ENCODE measurements at places on chromosomes 6 and 20.

DNA sequence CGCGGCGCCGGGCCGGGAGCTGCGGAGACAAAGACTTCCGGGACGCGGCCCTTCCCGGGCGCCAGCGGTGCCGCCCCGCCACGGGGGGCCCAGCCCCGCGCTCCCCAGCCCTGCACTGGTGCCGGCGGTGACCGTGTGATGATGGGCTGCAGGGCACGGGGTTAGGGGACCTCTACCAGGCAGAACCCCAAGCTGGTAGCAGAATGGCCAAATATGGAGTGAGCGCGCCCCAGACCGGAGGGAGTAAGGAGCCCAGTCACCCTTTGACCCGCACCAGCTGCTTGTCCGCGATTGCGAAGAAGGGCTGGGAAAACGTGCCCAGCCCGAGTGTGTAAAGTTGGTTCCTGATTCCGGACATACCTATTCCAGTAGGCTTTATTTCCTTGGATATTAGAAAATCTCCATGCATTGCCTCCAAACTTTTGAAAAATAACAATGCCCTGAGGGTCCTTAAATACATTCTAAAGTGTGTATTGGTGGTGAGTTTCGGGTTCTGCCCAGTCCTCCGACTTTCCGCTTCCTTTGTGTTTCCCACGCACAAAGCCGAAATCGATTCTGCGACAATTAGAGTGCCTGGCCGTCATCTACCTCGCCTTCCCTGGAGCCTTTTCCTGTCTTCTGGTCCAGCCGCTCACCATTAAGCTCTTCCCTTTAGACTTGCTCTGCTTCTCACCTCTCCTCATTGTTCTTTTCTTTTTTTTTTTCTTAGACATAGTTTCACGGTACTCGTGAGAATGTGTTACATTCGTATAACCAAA, 1.1 kb downstream of the ABRACL start:
- DNase-seq: no peak

DNA sequence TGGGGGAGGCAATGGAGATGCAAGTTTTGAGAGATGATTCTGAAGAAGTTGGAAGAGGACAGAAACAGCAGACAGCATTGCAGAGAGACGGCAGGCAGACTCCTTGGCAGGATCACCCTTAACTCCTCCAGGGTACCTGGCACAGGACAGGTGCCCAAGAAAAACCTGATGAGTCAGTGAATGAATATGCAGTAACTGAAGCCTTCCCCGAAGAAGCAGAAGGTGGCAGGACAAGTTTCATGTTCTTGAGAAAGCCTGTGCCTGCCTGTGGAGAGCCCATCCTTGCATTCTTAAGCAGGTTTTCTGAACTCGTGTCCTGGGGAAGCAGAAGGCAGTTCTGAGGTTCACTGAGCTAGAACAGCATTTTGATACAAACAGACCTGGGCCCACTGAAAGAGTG, 79.6 kb upstream of the SASH1 start:
- no peak for DNase-seq

DNA sequence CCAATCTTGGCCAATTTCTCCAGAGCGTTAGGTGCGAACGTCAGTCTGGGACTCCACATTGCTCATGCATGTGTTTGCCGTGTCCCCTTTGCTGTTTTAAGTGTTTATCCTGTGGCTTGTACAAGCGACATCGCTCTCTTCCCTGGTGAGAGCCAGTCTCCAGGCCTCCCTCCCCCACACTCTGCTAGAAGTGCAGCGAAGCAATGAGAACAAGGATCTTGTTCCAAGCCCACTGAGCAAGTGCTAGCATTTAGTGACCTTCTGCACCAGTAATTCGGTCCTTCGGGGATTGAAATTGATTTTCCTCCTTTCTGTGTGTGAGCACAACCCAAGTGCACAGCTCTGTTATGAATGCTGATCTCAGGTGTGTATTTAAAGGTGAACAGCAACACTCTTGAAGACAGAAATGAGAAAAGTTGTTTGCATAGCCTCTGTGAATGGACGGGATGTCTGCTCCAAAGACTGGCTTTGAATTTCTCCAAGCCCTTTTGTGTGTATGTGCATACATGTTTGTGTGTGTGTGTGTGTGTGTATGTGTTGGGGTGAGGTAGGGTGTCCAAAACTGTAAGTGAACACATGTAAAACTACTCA, 29.0 kb downstream of the CD83 start:
- no peak for DNase-seq

DNA sequence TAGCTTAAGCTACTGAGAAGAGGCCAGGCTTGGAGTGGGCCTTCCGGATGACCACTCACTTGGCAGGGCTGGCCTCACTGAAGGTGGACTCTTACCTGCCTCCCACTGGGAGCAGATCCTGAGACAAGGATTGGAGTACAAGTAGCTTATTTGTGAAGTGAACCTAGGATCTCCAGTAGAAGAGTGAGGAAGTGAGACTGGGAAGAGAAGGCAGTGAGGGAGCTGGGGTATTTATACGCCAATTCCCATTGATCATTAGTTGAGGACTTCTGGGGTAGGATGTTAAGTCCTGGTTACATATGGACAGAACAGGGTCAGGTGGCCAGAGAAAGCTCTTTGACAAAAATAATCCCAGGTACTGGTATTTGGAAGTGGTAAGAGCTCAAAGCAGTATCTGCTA, 32.3 kb upstream of the RNF24 start:
- DNase-seq: no peak

DNA sequence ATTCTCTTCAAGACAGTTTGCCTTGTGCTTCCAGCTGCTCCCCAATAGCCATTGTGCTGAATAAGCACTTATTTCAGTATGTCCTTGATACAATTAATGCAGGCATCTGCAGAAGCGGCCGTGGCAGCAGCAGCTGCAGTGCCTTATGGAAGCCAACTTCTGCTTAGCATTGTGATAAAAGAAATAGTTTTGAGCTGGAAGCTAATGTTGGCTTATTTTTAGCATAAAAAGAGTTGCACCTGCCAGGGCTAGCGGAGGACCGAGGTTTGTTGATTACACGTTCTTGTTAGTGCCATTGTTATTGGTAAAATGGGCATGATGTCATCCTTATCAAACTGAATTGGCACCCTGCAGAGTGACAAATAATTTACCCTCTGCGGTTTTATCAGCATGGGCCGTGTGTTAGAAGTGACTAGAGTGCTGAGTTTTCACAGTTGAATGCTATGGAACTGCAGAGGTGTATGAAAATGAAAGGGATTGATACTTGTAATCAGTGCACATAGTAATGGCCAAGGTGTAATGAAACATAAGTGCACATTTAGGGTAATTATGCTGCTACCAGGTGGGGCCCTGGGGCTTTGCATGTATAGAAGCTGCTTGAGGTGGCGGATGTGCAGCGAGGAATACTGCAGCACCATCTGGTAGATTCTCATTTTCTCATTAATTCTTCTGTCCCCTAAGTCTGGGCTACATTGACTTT, 334.3 kb downstream of the CDKAL1 start:
- DNase-seq: no peak

DNA sequence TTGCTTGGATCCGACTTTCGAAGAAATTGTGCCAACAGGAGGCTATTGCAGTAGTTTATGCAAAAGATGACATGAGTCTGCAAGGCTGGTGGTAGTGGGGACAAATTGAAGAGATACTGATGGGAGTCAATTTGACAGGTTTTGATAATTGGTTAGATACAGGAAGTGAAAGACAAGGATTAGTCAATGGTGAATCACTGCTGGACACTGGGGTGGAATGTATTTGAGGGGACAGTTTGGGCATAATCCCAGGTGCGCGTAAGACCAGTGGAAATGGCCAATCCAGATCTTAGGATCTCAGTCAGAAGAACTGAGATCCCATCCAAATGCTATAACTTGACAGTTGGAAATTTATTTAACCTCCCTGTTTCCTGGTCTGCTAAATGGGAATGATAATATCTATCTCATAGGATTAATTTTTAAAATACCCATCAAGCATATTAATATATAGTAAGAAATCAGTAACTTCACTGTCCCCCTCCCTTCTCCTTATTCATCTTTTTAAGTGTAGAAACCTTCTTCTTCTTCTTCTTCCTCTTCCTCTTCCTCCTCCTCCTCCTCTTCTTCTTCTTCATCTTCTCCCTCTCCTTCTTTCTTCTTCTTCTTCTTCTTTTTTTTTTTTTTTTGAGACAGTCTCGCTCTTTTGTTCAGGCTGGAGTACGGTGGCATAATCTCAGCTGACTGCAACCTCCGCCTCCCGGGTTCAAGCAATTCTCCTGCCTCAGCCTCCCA, 30.9 kb upstream of the ERVFRD-1 start:
- DNase-seq: no peak

DNA sequence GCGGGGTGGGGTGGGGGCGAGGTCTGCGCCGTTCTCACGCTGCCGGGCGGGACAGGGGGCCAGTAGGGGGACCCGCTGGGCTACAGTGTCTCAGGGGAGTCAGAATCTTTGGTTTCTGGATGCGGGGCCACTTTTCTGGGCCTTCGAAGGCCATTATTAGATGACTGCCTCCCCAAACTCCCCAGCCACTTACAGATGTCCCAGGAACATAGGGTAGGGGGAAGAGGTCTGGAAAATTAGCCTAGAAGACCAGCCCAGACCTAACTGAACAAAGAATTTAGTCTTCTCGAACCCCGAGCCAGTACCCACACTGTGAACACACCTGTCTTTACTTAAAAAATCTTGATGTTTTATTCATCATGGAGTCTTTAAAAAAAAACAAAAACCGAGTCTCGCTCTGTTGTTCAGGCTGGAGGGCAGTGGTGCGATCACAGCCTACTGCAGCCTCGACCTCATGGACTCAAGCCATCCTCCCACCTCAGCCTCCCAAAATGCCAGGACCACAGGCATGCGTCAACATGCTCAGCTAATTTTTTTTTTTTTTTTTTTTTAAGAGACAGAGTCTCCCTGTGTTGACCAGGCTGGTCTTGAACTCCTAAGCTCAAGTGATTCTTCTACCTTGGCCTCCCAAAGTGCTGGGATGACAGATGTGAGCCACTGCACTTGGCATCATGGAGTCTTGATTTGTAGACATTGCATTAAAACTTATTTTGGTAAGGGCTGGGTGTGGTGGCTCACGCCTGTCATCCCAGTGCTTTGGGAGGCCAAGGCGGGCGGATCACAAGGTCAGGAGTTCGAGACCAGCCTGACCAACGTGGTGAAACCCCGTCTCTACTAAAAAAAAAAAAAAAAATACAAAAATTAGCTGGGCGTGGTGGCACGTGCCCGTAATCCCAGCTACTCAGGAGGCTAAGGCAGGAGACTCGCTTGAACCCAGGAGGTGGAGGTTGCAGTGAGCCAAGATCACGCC, 3.3 kb upstream of the SLC29A1 start:
- no peak for DNase-seq

GRCh38 chr6:44662461-44663121, 275.1 kb downstream of the CDC5L start:
- DNase-seq: peak; percentile 72

DNA sequence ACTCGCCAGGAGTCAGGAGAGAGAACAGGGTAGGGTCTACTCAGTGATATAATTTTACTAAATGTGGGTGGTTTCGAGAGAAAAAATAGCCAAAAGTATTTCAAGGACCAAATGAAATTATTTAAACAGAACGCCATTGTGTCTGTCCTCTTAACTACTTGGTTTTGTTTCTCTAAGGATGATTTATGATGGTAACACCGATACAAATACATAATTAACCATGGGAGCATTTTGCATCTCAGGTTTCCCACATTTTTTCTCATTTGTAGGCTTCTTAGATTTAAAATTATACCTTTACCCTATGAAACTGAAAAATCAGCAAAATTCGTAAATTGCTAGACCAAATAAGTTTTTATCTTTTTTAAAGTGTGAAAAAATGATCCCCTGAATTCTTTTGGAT, 188.2 kb downstream of the ZFP64 start:
- DNase-seq: no peak

GRCh38 chr6:89458704-89459103, 25.8 kb downstream of the ANKRD6 start:
- no peak for DNase-seq

- no peak for DNase-seq
These were observed 20.2 kb downstream of the SHLD1 start for GRCh38 chr20:5770231-5770986.

DNA sequence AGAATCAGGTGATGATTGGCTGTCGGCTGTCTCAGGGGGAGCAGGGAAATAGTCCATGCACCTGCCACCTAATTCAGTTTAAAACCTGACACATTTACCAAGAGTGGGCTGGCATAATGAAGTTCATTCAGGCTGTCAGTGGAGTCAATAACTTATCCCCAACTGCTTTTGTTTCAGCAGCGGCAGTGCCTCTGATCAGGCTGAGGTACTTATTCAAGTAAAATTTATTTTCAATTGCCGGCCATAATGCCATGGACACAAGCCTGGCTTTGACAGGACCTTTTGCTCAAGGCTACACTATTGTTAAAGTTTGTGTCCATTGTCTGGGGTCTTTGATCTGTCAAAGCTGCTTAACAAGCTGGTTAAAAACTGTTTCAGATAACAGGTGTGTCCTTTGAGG, 20.6 kb downstream of the OLIG3 start:
- no peak for DNase-seq

Data from AG04449 (cell line).